ENCODE measurements at places on chromosomes 3 and 15.
A peak's percentile ranks its signal among the peaks of the same experiment; 100 is the strongest.

- no peak for DNase-seq
These were observed 140.4 kb downstream of the SNRPN start for GRCh38 chr15:25095179-25095578.

DNA sequence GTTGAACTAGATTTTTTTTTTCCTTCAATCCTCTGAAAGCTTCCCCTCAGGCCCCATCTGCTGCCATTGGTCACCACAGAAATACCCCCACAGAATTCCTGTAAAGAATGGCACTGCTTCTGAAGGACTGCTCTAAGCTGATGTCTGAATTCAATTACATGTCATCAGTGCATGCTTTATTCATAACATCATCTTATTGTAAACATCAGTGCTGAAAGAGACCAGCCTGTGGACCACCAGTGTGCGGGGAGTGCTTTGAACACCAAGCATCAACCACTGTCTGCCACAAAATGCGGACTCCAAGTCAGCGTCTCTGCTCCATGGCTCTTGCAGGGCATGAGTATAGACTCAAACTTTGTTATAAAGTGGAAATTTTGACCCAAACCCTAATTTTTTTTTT is 11.6 kb downstream of the PHLDB2 start:
- no peak for DNase-seq

DNA sequence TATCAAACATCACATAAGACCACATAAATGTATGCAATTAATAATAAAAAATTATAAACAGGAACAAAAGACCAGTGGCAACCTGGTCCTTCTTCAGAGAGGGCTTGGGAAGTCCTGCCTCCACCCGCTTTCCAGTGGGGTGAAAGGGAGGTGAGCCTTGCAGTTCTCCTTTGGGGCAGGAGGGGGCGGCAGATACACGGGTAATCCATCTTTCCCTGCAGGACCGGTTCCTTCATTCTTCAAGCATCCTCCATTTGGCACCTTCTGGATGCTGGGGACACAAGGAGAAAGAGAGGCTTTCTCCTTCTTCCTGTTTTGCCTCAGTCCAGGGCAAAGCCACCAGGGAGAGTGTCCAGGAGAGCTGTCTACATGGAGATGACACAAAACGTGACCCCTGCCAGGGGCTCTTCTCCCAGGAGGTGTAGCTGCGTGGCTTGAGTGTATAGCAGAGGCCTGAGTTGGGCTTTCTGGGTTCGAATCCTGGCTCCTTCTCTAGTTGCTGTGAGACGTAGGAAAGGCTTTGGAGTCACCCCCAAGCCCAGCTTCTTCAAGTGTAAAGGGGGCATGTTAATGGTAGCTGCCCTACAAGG is 23.2 kb downstream of the RPLP1 start:
- DNase-seq = peak; percentile 71

- DNase-seq = no peak
These were observed 23.9 kb upstream of the OR5H6 start for GRCh38 chr3:98240131-98240530.

DNA sequence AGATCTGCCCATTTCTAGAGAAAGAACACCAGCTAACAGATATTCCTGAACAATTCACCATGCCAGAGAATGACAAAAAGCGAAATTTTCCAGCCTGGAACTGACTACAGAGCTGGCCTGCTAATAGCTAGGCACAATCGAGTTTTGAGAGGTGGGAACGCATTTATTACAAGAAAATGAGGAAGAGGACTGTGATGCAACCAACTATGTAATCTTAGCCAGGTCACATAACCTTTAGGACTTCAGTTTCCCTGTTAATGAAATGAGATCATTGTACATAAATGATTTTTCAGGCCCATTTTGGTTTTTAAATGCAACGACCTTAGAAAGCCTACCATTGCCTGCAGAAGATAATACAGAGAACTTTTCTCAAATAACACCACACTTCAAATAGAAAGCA is 72.1 kb upstream of the SETMAR start:
- no peak for DNase-seq

Measured in CD4-positive, alpha-beta T cell treated with Interferon alpha-2 for 1 hour (primary cell).